ENCODE measurements at places on chromosomes 12 and 14.

DNA sequence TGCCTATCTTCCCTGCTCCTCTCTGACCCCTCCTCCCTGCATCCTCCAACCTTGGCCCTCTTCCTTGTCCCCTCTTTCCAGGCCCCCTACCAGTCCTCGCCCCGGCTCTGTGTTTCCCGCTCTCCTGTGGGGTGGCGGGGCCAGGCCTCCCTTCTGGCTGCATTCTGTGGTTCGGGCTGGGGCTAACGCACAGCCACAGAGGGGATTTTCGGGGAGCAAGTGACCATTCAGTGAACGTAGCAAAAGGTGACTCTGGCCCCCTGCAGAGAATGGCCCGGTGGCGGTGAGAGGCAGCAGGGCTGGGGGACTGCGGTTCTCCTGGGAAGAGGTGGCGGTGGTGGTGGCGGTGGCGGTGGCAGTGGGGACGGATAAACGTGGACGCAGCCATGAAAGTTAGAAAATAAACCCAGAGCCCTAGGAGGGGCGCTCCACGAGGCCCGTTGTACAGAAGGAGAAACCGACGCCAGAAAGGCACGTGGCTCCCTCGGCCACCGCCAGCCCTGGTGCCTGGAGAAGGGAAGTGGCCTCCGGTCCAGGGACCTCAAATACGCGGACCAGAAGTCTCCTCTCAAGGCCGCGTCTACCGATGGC, 269.6 kb downstream of the ADGRD1 start:
- no peak for DNase-seq

DNA sequence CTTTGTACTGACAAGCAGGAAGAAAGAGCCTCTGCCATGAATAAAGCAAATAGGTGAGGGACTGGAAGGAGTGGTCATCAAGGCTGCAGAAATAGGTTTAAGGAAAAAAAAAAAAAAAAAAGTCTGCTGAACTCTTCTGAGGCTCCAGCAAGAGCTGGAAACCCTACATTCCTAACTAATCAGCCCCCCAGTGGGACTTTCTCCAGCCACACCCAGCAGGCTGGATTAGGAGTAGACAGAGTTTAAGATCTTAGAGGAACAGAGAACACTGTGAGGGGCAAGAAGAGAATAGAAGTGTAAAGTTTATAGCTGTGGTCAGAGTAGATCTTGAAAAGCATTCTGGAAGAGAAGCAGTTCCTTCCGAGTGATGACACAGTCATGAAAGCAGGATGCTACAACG, 66.4 kb downstream of the ATXN2 start:
- DNase-seq, result no peak

DNA sequence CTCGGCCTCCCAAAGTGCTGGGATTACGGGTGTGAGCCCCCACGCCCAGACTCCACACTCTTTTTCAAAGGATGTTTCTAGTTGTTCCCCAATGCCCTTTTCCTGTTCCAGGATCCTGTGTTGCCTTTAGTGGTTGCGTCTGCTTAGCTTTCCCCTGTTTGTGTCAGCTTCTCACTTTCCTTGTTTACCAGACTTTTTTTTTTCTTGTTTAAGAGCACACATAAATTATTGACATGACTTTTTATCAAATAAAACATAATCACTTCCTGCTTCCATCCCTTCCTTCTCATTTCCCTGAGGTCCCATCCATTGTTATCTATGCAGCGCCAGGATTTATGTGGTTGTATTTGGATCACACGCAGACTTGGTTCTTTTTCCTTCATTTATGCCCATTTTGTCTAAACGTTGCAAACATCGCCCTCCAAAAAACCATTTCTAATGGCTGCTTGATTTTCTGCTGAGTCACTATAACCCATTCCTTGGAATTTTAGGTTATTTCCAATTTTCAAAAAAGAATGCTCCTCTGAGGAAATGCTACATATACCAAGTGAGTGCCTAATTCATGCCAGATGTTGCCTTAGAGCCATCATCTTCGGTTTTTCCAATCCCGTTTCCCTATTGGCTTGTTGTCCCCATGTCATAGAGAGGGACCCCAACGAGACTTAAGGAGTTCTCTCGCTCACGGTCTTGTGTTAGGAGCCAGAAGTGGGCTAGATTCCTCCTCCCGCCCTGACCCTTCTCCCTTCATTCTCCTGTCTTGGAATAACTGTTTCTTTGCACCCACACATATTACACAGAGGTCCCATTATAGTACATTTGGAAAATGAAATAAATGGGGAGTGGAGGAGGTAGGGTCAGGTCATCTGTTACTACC, 13.5 kb upstream of the CYP46A1 start:
- DNase-seq, result no peak

- DNase-seq, result no peak
Observed at GRCh38 chr12:63090716-63091115, 60.3 kb downstream of the AVPR1A start.

DNA sequence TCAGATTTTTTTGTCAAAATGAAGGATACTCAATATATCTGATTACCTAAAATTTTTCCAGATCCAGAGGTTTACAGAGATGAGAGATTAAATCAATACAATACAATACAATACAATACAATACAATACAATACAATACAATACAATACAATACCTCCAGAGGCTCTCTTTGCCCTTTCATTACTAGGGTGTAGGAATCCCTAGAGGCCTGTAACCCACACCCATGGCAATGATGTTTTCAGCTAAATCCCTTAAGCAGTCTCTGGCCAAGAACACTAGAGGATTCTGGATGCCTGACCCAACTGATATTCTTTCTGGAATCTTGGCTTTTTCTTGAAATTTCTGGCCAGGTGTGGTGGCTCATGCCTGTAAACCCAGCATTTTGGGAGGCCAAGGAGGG, 23.7 kb upstream of the AEBP2 start:
- DNase-seq, result no peak

DNA sequence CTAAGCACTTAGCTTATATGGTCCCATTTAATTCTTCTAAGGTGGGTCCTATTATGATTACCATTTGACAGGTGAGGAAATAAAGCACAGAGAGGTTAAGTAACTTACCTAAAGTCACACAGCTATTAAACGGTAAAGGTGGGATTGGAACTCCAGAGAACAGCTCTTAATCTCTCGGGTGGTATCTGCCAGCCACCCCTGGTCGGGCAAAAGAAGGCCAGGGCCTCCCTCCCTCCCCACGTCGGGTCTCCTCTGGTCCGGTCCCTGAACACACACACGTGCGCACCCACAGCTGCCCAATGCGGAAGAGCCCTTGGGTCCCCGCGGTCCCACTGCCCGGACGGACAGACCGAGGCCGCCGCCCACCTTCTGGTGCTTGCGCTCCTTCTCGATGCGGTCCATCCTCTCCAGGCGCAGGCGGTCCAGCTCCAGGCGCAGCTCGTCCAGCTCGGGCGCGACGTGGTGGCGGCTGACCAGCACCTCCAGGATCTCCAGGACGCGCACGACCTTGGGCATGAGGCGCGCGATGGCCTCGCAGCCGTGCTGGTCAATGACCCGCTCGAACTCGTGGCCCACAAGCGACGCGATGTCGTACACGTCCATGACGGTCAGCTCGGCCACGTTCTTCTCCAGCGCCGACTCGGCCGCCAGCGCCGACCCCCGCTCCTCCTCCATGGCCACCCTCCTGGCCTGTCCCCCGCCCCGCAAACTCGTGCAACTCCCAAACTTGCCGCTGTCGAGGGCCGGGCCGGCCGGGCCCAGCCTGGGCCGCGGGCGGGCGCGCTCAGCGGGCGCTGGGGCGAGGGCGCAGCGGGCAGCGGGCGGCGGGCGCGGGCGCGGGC, 490 bp downstream of the RILPL1 start:
- peak; percentile 2 for DNase-seq

DNA sequence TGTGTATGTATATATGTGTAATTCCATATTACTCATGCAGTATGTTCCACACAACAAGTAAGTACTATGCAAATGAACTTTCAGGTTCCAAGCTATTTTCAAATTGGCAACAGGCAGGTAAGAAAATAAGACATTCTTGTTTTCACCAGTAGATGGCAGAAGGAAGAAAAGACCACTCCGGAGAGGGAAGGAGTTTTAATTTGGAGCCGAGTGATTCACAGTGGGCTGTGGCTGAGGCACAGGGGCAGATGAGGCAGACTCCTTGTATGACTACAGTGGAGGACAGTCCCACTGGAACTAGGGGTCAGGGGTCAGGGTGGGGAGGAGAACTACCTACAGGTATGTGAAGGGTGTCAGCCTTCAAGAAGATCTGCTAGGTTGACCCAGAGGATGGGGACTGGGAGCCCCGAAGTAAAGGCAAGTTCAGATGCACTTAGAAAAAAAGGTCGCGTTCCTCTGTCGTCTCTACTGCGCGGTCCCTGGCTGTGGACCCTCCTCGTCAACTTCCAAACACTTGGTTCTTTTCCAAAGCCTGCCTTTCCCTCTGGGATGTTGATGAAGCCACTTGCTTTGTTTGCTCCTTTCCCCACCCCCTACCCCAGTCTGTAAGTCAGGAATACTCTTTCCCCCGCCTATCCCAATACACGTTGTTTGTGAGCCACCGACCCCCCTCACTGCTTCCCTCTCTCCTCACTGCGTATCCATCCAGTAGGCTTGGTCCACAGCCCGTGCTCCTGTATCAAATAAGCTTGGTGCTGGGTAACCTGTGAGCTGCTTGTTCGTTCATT, 24.1 kb downstream of the DDX47 start:
- no peak for DNase-seq

GRCh38 chr12:98344046-98344930, 171.1 kb upstream of the TMPO start:
- no peak for DNase-seq

DNA sequence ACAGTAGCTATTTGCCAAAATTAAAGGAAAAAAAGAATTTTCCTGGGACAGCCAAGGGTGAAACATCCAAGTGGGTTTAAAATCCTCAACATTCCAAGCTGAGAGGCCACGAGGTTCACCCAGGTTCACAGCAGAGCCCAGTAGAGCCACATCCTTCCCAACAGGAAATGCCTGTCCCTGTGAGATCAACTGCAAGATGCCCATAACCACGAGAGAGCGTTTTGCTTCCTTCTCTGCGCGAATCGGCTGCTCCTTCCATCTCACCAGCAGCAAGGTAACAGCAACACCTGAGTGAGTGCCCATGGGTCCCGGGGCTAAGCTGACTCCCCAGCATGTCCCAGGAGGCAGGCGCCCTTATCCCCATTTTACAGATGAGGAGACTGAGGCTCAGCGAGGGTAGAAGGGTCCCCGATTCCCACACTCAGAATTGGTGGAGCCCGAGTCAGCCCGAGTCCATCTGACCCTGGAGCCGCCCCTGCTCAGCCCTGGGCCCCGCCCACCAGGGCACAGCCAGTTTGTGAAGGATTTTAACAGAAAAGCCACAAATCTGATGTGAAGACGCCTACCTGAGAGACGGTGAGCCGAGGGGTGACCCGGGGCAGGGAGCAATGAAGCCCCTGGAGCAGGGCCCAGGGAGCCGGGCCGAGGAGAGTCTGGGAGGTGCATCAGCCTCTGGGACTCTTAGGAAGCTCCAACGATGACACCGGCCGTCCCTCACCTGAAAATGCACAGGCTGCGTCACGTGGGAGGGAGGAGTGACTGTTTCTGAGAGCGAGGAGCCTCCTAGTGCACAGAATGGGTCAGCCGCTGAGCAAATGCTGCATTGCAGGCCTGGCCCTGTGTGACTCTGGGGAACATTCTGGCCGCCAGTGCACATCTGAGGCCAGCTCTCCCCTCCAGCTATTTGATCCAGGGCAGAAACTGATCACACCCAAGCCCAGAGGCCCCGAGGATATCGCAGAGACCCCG, 236.9 kb upstream of the SFSWAP start:
- no peak for DNase-seq

DNA sequence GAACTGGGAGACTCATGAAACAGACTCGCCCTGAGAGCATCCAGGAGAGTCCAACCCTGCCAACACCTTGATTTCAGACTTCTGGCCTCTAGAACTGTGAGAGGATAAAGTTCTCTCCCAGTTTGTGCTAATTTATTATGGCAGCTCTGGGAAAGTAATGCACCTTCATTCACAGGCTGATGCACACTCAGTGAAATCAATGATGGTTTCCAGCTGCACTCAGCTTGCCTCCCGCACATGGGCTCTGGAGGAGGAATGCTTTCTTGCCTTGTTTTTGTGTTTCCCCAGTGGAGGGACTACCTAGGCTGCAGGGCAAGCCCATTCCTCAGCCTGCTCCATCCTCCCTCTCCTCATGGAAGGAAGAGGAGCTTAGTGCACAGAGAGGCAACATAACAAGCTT, 45.7 kb downstream of the TMEM132C start:
- no peak for DNase-seq

- no peak for DNase-seq
Observed at GRCh38 chr12:15796493-15797141, 7.4 kb upstream of the EPS8 start.

GRCh38 chr12:108691998-108692808, 39.1 kb downstream of the CORO1C start:
- no peak for DNase-seq
